ENCODE measurements at places on chromosomes 6 and 20.

- no peak for DNase-seq
Observed at GRCh38 chr20:44491635-44492395, 16.1 kb downstream of the TTPAL start.

- DNase-seq, result no peak
Observed at GRCh38 chr6:21739838-21740237, 146.3 kb downstream of the SOX4 start.

DNA sequence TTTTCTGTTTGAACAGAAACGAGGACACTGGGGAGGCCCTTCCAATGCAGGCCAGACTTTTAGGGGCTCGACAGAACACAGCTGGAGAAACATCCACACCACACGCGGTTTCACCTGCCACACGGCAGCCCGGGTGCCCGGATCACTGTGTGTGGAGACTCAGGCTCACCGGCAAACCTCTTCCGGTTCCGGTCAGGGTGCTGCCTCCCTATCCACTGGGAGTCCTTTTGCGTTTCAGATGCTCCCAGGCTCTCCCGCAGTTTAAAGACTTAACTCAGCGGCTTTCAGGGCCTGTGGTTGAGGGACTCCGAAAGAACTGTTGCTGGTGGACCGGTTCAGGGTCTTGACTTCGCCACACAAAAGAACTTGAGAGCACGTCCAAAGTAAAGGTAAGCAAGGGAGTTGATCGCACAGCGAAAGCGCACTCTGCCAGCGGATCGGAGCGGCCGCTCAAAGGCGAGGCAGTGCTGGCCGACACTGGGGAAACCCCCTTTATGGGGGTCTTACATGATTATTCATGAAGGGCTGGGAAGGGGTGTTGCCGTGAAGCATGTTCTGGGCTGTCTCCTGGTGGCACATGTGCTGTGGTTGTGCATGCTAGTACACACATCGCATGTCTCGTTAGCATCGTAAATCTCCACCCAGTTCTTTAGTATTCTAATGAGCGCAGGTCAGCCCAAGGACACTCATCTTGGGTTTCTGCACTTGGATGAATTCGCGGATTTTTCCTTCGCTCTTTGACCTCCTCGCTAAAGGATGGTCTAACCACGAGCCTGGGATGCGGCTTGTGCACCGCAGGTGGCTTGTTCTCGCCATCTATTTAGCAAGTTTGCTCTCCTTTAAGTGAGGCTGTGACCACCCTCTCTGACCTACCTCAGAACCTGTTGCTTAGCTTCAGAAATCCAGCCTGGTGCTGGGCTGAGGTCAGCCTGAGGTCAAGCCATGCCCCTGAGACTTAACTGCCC, 180.3 kb downstream of the CDH26 start:
- DNase-seq, result peak; percentile 13

DNA sequence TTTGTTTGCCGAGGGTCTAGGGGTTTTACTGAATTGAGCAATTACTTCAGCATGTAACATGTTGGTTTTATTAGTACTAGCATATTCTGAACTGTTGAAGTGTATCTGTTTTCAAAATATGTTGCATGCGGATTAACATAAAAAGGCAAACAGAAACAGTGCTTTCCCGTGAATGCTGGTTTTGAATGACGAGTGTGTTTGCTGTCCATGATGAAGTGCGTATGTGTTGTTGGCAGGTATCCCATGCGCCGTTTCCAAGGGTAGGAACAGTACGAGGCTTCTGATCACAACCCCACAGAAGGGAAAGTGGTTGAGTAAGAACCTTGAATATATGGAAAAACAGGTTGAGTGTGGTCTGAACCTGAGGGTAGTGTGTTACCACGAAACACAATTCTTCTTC, 232.9 kb downstream of the SAMD5 start:
- DNase-seq, result no peak

- no peak for DNase-seq
Observed at GRCh38 chr6:689223-689622, 3.7 kb downstream of the EXOC2 start.

DNA sequence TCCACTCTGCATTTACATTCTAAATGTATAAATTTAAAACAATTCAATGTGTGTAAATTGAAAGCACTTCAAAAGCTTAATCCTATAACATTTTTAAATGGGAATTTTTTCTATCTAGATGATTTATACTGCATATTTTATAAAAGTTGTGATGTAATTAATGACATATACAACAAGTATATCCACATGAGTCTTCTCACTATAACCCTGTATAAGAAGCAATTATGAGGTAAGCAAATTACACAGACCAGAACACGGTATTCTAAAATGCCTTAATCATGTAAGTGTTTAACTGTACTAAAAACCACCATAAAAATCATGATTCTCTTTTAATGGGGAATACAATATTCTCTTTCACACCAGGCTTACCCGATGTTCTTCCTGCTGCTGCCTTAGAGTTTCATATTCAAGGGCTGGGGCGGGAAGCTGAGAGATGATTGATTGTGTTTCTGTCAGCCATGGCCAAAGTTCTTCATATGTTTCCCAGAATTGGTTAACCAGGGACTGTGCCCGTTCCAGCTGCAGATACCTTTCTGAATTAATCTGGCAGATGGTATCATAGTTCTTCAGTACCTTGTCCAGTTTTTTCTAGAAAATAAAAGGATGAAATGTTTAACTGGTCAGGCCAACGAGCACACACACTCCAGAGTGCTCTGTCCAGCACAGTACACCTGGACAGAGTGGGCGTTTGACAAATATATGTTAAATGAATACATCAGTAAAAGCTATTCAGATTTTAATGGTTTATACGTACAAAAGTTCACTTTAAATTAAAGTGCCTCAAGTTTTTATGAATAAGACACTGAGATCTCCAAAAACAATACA, 127.4 kb downstream of the DST start:
- DNase-seq, result no peak

- DNase-seq, result no peak
Observed at GRCh38 chr20:2657241-2657640, 4.8 kb downstream of the NOP56 start.

GRCh38 chr6:78810698-78811097, 56.7 kb upstream of the IRAK1BP1 start:
- no peak for DNase-seq

DNA sequence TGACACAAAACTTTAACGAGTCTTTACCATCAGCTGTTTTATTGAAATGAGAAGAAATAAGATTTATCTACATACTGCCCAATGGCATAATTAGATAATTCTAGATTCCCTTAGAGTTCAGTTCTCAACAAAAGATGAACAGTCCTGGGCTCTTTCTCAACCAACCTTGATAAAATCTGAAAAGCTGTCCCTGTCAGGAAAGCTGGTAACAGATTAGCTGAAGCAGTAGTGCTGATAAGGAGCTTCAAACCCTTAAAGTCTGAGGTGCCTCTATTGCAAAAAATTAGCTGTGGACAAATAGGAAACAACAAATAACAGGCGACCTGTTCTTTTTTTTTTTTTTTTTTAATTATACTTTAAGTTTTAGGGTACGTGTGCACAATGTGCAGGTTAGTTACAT, 35.9 kb upstream of the FAM135A start:
- DNase-seq, result no peak

DNA sequence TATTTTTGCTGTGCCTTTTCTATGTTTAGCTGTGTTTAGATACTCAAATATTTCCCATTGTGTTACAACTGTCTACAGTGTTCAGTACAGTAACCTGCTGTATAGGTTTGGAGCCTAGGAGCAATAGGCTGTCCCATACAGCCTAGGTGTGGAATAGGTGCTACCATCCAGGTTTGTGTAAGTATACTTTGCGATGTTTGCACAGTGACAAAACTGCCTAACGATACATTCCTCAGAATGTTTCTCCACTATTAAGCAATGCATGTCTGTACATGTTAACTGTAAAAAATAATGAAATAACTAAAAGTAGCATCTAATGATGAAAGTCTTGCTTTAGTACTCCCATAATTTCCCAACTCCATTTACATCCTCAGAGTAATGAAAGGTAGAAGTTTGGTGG, 46.0 kb downstream of the SERAC1 start:
- no peak for DNase-seq

DNA sequence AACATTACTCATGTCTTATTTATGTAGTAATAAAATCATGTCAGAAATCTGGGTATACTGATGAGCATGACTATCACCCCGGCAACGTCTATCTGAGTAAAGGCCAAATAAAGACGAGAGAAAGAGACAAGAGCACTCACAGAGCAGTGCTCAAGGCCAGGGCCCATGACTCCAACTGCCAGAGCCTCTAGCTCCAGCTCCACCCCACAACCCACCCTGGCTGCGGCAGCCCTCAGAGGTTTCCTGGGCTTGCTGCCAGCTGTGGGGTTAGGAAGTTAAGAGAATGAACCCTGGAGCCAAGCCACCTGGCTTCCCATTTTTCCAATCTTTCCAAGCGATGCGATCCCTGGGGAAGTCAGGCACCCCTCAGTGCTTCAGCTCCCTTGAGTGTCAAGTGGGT, 92.0 kb upstream of the PAX1 start:
- DNase-seq, result no peak

DNA sequence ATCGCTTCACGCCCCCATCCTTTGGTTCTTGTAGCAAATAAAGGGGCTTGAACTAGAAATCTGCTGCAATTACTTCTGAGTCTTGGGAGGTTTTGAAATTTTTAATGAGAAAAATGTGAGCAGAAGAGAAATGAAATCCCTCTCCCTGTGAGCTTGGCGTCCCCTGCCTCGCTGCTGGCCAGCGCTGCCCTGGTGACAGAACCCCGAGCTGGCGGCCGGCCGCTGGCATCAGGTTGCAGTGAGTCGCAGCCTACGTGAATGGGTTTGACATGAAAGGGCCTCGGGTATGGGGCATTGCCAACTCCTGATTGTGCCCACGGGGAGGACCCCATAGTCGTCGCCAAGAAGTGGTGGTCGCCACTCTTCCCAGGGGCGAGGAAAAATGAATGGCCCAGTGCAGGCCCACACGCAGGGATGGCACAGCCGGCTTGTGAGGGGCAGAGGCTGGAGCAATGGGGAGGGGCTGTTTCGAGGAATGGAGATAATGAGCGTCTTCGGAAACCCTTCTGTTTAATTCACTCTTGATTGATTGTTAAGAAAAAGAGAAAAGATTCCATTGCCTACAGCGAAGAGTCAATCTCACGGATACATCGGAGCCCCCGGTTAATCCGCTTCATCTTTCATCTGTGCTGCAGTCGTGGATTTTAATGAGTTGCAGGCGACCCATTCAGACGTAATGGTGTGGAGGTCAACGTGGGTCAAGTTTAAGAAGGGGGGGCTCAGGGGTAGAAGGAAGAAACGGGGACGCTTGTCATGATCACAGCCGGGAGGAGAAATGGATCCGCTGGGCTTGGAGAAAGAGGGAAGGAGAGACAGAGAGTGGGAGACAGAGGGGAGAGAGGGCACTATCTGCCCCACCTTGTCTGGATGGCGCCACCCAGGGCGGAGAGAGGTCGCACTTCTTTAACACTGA, 380.1 kb downstream of the THBS2 start:
- no peak for DNase-seq

DNA sequence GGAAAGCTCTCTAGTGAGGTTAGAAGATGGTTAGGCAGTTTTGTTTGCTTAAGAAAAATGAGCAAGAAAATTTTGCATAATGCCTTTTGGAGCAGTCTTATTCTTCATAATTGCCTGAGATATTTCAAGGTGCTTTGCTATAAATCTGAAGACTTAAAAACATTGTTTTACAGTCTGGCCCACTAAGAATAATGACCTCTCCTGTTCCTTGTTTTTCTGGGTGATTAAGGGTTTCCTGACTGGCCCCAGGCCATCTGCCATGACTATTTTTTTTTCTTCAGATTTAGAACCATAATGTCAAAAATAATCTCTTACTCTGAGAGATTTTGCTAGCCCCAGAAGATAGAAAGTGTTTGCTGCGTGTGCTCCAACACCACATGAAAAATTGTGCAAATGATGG, 72.3 kb upstream of the CENPW start:
- peak; percentile 11 for DNase-seq

DNA sequence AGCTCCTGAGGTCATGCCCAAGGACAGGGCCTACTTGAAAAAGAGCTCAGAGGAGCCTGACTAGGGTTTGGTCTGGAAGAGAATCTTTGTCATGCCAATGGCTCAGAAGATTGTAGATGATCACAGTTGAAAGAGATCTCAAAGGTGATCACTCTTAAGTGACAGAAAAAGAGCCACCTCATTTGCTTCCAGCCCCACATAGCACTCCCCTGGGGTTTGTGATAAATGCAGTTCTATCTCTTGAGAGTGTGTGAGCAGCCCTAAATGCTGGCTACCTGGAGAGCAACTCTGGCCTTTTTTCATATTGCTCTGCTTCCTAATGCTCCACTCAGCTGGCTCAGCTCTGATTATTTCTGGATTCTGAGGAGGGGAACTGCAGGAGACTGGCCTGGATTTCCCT, 39.3 kb downstream of the KLHL32 start:
- no peak for DNase-seq

DNA sequence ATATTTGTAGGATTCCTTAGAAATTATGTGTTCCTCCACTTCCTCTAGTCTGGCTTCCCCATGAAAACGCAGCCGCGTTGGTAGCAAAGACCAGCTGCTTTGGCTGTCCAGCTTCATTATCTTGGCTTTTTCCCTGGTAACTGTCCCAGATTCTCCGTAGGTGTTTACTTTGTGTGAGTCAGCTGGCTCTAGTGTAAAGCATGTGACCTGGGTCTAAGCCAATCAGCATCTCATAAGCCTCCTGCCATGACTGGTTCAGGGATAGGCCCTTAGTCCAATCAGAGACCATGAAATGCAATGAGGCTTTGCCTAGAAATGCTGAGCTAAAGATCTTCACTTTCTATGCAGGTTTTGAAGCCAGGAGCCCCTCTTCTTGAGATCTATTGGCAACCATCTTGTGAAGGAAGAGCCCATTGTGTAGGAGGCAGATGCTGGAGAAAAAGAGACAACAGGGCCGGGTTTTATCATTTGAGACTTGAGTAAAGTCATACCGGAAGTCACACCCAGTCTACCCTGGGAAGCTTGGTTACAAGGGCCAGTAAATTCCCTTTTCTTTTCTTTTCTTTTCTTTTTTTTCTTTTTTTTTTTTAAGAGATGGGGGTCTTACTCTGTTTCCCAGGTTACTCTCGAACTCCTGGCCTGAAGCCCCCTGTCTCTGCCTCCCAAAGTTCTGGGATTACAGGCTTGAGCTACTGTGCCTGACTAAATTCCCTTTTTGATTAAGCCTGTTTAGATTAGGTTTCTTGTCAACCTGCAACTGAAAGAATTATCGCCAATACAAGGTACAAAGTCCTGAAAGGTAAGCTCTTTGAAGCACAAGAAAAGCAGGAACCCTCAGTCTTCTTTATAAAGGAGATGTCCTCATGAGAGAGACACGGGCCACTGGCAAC, 256.5 kb upstream of the RREB1 start:
- DNase-seq, result no peak

- no peak for DNase-seq
Observed at GRCh38 chr6:13412211-13412610, 75.2 kb downstream of the GFOD1 start.

DNA sequence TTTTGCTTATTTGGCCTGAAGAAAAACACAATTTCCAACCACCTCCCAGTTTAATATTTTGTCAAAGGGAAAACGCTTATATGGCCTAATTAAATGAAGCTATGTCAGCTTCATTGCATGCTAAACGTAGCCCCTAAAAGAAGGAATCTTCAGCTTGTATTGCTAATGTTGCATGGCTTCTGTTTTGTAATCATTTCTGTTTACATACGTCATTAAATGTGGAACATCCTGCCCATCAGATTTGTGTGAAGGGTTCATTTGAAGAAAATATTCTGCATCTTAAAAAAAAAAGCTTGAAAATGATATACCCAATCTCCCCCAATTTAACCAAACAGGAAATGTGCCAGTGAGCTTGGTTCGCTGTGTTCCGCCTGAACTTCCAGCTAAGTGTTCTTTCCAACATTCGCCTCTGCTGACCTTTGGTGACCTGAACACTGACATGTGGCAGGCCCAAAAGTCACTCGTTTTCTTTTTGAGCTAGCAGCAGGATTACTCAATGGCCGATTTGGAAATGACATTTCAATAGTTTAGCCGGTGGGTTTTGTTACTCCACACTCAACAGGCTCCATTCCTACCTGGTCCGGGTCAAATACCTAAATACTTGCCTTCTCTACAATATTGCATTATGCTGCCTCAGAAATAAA, 12.7 kb upstream of the SIRT5 start:
- no peak for DNase-seq

Measured in right kidney (tissue), 9 donors.